ENCODE measurements at places on chromosomes 11 and 22.

DNA sequence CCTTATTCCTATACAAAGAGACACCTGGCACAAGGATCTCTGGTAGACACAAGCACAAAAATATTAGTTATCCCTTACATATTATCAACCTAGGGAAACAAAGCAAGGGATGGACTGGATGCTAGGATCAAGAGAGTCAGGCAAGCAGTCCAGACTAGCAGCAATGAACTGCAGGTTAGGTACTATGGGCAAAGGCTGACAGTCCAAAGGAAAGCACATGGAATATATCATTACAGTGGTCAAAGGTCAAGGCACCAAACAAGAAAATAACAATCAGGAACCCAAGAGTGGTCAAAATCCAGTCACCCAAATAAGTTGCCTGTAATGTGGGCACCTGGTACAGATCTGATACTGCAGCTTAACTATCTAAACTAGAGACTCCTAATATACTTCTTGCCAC lies 77.7 kb downstream of the TTC28 start:
- no peak overlapping the region for H3K27ac ChIP-seq
- no peaks in the 10 kb centered on the region for H3K27me3 ChIP-seq
- no peak for DNase-seq
- no peak overlapping the region for H3K4me3 ChIP-seq

DNA sequence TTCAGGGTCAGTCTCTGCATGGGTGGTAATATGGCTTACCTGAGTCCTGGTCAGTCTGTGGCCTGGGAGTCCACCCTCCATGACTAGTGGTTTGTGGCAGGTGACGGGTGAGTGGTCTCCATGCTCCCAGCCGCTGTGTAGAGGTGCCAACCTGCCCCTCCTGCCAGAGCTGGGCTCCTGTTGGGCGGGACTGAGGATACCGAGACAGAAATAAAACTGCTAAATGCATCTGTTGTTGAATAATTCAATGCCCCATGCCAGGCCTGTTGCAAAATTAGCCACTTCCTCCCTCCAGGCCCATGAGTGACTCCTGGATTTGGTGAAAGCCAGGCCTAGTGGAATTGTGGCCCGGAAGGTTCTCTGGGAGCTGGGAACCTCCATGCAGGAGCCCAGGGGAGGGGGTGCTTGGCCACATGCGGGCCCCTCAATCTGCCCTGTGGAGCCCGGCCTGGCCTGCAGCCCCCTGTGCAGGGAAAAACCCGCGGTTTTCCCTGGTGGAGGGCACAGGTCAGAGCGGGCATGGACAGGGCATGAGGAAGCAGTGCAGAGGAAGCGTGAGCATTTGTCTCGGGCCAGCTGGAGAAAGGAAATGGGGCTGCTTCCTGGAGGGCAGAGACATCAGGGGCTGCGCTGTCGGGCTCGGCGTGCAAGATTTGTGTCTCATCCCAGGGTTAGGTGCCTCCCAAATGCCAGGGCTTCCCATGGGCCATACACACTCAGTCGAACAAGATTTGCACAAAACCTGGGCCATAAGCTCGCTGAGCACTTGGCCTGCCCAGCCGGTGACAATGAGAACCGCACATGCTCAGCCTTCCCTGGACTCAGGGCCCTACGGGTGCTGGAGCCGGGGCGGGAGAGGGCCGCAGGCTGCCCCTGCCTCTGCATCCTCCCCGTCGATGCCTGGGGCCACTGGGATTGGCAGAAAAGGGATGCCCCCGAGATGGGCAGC lies 66.9 kb downstream of the KCNQ1 start:
- DNase-seq: peak; percentile 58
- H3K36me3 ChIP-seq: no peaks in the 10 kb centered on the region
- peak overlapping the region; percentile 81 for H3K27ac ChIP-seq
- peaks cover 3% of the 10 kb centered on the region for H3K4me1 ChIP-seq

- H3K27ac ChIP-seq: no peak overlapping the region
- H3K27me3 ChIP-seq: no peaks in the 10 kb centered on the region
- no peak overlapping the region for H3K4me3 ChIP-seq
- no peak for DNase-seq
Observed at GRCh38 chr11:8980485-8980884, 16.2 kb upstream of the TMEM9B start.

- H3K4me3 ChIP-seq: no peak overlapping the region
- H3K4me1 ChIP-seq: no peaks in the 10 kb centered on the region
- H3K27me3 ChIP-seq: no peaks in the 10 kb centered on the region
- H3K36me3 ChIP-seq: no peaks in the 10 kb centered on the region
Observed at GRCh38 chr11:92053216-92053615, 171.4 kb upstream of the FAT3 start.

DNA sequence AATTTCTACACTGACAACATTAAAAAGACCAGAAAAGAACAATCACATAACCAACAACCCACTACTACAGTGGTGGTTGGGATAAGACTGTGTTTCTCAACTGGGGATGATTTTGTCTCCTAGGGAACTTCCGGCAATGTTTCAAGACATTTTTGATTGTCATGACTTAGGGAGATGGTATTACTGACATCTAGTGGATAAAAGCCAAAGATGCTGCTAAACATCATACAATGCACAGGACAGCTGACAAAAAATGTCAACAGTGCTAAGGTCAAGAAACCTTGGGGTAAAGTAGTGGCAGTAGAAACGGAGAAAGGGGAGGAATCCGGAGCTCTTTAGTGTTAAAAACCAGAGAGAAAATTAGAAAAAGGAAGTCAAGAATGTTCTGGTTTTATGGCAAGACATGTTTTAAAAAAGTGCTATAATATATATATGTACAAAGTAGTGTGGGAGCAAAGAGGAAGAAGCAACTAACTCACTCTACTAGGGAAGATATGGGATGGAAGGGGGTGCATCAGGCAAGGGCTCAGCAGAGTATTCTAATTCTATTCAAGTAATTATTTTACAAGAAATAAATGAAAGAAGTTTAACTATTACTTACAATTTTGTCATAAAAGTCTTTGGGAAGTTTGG lies 37.2 kb downstream of the CKAP5 start:
- no peaks in the 10 kb centered on the region for H3K4me1 ChIP-seq
- peaks cover 33% of the 10 kb centered on the region for H3K36me3 ChIP-seq
- DNase-seq: no peak
- no peaks in the 10 kb centered on the region for H3K27me3 ChIP-seq
- H3K27ac ChIP-seq: no peak overlapping the region
- H3K4me3 ChIP-seq: no peak overlapping the region

GRCh38 chr11:67002297-67002913 lies 20.5 kb upstream of the SYT12 start:
- no peaks in the 10 kb centered on the region for H3K4me1 ChIP-seq
- H3K27me3 ChIP-seq: no peaks in the 10 kb centered on the region
- H3K27ac ChIP-seq: no peak overlapping the region

Measured in right atrium auricular region (tissue), 2 donors.